ENCODE measurements at places on chromosomes 2 and 18.
A peak's percentile ranks its signal among the peaks of the same experiment; 100 is the strongest.

DNA sequence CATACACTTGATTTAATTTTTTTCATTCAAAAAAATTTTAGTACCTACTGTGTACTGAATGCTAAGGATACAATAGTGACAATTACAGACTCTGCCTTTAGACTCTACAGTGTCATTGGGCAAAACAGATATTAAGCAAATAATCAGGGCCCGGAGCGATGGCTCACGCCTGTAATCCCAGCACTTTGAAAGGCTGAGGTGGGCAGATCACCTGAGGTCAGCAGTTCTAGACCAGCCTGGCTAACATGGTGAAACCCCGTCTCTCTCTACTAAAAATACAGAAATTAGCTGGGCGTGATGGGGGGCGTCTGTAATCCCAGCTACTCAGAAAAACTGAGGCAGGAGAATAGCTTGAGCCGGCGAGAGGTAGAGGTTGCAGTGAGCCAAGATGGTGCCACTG, 1.4 kb downstream of the UBXN2A start:
- DNase-seq, result no peak

- DNase-seq, result peak; percentile 33
Measured at GRCh38 chr2:202831242-202832220, 40.0 kb downstream of the ICA1L start.

- no peak for DNase-seq
Measured at GRCh38 chr2:202035089-202035940, 1.7 kb downstream of the FZD7 start.

DNA sequence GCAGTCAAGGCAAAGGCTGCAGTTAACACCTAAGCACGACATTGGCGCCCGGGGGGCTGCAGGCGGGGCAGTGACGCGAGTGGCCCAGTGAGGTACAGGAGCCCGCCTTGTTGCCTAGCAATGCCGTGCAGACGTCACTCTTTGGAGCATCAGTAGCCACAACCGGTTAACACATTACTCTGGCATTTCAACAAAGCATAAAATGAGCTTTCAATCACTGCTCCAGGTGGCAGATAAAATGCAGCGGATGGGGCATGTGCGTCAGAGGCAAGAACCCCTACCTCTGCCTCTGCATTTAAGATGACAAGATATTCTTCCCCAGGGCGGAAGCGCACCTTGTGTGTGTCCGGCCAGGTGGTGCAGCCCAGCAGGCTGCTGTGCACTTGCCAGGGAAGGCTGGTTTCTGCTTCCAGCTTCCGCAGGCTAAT, 139.4 kb downstream of the MTCL1 start:
- DNase-seq, result no peak

- no peak for DNase-seq
Measured at GRCh38 chr2:212957624-212958023, 193.8 kb downstream of the IKZF2 start.

- no peak for DNase-seq
Measured at GRCh38 chr2:201880993-201881611, 74.8 kb downstream of the CDK15 start.

GRCh38 chr2:224183086-224183485, 144.0 kb upstream of the SERPINE2 start:
- DNase-seq, result no peak

- DNase-seq, result no peak
Measured at GRCh38 chr2:44285174-44285573, 9.9 kb downstream of the SLC3A1 start.

DNA sequence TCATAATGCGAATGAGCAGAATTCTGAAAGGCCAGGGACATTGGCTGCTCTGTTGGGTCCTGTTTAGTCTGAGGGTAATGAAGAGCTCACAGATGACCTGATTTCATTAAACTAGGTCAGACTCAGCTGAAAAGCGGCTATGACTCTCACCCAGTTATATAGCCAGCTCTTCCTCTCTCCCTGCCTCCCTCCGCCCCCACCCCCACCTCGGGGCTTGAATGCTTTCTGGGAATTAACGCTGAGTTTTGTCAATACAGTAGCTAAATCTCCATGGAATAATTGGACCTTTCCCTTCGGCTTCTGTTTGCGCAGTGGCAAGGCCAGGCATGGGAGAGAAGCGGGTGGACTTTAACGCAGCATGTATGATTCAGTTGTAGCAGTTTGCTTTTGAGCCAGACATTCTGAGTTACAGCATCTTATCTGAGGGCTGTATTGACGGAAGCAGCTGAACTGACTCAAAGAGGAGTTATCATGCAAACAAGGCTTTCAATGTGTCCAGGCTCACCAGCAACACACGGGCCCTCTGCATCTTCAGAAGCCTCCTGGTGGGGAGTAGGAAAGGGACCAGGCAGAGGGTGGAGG, 110.6 kb downstream of the MYCN start:
- no peak for DNase-seq

GRCh38 chr18:8049147-8049546, 482.0 kb downstream of the PTPRM start:
- DNase-seq, result no peak

GRCh38 chr18:78994531-78994930, 14.9 kb downstream of the SALL3 start:
- DNase-seq, result no peak

DNA sequence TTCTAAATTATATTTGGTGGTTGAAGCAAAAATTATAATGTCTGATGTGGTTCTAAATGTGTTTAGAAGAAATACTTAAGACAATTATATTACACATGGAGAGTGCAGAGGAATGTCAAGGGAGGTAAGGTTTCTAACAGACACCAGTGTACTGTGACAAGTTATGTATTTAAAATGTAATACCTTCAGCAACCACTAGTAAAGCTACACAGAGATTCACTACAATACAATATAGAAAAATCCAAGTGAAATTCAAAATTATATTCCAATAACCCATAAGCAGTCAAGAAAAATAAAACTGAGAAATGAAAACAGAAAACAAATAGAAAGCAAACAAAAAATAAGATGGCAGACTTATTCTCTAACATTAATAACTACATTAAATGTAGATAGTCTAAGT, 249.5 kb upstream of the KLHL14 start:
- no peak for DNase-seq

GRCh38 chr18:7945882-7946281, 378.8 kb downstream of the PTPRM start:
- no peak for DNase-seq

- no peak for DNase-seq
Measured at GRCh38 chr2:241137276-241138190, 11.7 kb downstream of the PASK start.

GRCh38 chr2:187051350-187051749, 202.4 kb upstream of the ZSWIM2 start:
- no peak for DNase-seq

DNA sequence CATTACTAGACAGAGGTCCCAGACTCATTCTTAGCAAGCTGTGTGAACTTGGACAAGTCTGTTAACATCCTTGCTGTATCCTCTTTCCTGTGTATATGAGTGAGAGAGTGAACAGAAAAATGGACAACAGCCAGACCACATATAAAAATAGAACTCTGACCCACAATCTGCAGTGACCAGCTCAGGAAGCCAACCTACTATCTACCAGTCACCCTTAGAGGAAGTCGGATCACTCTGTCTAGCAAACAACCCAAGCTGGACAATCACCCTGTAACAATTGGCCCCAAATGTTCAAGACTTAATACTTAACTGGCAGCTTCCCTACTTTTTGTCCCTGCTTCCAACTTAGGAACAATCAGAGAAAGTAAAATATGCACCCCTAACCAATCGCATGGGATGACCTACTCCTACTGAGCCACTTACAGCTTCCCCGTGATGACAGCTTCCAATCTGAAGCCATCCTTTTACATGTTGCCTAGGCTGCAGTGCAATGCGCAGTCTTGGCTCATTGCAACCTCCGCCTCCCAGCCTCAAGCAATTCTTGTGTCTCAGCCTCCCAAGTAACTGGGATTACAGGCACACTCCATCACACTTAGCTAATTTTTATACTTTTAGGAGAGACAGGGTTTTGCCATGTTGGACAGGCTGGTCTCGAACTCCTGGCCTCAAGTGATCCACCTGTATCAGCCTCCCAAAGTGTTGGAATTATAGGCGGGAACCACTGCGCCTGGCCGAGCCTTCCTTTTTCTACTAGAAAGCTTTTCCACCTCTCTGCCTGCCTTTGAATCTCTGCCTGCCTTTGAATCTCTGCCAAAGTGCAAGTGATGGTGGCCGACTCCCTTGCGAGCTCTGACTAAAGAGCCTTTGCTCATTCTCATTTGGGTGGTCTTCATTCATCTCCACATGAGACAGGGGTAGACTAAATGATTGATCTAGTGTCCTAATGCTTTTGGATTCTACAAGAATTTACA, 158.3 kb upstream of the NDUFV2 start:
- no peak for DNase-seq

DNA sequence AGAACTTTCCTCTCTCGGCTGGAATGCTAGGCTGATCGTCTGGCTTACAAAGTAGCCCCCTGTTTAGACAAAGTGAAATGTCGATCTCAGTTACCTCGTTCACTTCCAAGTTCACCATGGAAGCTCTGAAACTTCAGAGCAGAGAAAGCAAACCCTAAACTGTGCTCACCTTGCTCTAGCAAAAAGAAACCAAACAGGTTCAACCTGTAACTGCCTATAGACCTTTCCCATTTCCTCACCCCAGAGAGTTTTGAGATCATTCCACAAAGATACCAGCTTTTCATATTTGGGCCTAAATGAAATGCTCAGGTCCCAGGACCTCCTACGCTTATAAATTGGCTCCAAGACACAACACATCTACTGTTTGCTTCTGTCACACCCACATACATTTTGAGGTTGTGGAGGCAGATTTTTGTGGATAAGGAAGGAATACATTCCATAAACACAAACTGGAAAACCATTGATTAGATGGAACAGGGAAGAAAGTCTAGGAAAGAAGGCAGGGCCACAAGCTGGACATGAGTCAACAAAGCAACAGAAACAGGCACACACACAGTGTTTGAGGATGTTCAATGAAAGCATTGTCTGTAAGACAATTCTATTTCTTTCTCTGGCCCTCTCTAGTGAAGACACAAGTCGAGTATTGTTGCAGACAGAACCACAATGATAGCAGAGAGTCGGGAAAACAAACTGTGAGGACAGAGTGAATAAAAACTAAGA, 52.8 kb upstream of the TGIF1 start:
- no peak for DNase-seq

All from DMS 273 treated with DMSO at 0.1 percent for 48 hours (cell line).